ENCODE measurements at places on chromosomes 1 and 21. TPM values are rescaled to one million over a fixed set of nuclear protein-coding genes. Genes with fewer than 3 reads are reported as not detected.

Gene C1orf53
- 2.5 TPM for total RNA-seq

Gene SPRR2D
- not detected for total RNA-seq

Gene KIF21B
- total RNA-seq = 30.3 TPM

Gene CCDC181
- total RNA-seq = 0.16 TPM

Gene CR1L
- total RNA-seq = not detected

Gene LCE3D
- total RNA-seq = not detected

Gene TAS1R1
- total RNA-seq = not detected

GRCh38 chr1:94936861-94937620 lies 10.1 kb upstream of the CNN3 start:
- no peak for DNase-seq

DNA sequence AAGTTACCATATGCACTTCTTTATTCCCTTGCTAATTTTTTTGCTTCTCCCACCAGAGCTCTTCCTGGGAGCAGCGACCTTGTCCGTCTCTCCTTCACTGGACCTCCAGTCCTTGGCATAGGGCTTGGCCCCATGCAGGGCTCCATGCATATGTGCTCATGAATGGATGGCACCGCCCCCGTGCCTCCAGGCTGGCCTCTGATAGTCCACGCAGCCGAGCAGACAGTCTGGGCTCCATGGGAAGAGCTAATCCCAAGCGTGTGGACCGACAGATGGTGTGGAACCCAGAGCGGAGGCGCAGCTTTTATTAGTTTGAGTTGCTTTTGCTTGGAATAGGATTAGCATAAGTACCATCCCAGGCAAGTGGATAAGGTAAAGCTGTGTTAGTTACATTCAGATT lies 41.8 kb downstream of the CDCP2 start:
- no peak for DNase-seq

DNA sequence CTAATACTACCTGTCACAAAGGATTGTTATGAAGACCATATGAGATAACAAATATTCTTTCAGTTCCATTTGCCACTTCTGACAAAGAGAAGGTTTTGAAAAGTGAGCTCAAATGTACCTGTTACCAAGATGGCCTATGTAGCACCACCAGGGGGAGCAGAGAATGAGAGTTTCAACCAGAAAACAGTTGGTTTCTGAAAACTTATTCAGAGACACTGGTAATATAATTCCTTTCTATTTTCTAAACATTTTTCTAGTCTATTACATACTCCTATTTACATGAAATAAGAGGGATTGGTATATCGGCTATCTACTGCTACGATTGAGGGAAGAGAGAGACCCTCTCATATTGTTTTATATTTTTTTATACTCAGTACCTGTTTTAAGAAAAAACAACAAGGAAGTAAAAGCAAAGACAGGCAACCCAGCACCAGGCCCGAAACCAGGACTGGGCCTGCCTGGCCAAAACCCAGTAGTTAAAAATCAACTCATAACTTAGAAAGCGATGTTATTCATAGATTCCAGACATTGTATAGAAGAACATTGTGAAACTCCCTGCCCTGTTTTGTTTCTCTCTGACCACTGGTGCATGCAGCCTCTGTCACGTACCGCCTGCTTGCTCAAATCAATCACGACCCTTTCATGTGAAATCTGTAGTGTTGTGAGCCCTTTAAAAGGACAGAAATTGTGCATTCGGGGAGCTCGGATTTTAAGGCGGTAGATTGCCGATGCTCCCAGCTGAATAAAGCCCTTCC lies 48.3 kb downstream of the IL23R start:
- peak; percentile 39 for DNase-seq

GRCh38 chr1:54352755-54353154 lies 53.4 kb downstream of the SSBP3 start:
- DNase-seq = no peak

GRCh38 chr1:107789817-107790524 lies 175.0 kb downstream of the VAV3 start:
- no peak for DNase-seq

GRCh38 chr1:63795455-63795854 lies 21.6 kb downstream of the ROR1 start:
- no peak for DNase-seq

GRCh38 chr1:198493329-198493728 lies 47.2 kb downstream of the ATP6V1G3 start:
- DNase-seq = no peak

GRCh38 chr1:81179242-81179641 lies 621.5 kb upstream of the ADGRL2 start:
- DNase-seq = no peak

- no peak for DNase-seq
These were observed 125.3 kb upstream of the ETS2 start for GRCh38 chr21:38680401-38680800.

- DNase-seq = peak; percentile 54
These were observed 8.6 kb upstream of the ACTRT2 start for GRCh38 chr1:3012456-3013291.

DNA sequence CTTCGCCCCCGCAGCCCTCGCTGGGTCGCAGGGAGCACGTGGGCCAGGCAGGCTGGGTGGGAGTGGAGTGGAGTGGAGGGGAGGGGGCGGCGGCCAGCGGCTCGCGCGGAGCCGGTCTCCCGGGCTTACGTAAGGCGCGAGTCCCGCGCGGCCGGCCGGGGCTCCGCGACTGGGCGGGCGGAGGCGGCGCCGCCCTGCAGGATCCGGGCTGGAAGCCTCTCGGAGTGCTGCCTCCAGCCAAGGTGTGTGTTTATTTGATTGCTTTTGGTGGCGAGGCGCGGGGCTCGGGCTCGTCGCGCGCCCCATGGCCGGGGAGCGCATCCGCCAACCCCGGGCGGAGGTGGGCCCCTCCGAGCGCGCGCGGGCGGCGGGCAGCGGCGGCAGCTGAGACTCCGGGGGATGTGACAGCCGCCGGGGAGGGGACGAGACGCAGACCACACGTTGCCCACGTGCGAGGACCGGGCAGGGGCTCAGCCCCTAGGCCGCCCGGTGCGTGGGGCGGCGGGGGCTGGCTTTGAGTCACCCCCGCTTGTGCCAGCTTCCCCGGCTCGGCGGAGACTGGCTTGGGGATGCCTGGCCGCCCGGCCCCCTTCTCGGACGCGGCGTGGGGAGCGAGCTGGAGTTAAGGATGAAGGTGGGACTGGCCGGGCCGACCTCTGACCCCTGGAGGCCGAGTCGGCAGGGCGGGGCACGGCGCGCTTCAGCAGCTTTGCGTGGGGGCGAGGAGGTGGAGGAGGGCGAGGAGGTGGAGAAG lies 402 bp upstream of the AK4 start:
- DNase-seq = peak; percentile 20

- DNase-seq = no peak
These were observed 21.4 kb downstream of the SPSB1 start for GRCh38 chr1:9314111-9314510.

Data from activated T-cell treated with anti-CD3 and anti-CD28 coated beads, Interleukin-2, amount 50 U/mL, for 4 hours (primary cell).